Smooth muscle cell of the coronary artery (primary cell): ENCODE measurements at places on chromosomes 5 and 9. TPM values are rescaled to one million over a fixed set of nuclear protein-coding genes. Genes with fewer than 3 reads are reported as not detected.

Gene DND1
- 0.30 TPM in 1 of 2 replicates, not detected in the other for total RNA-seq

Gene NEUROG1
- not detected in 2 replicates for total RNA-seq

Gene DPYSL3
- total RNA-seq: 68.8 and 566 TPM in 2 replicates

Gene FAM169A
- total RNA-seq: under 0.01 and 0.60 TPM in 2 replicates

Gene ZNF879
- total RNA-seq: 2.1 and 3.6 TPM in 2 replicates

Gene LRRC70
- 0.53 and 1.4 TPM in 2 replicates for total RNA-seq
